ENCODE measurements at places on chromosomes 13 and 19. TPM values are rescaled to one million over a fixed set of nuclear protein-coding genes. Genes with fewer than 3 reads are reported as not detected.

The ZNF600 gene
- total RNA-seq: 12.0 TPM

The CD70 gene
- 30.1 TPM for total RNA-seq

The WDR62 gene
- 32.6 TPM for total RNA-seq

The GNG8 gene
- 2.9 TPM for total RNA-seq

The CCDC159 gene
- 15.6 TPM for total RNA-seq

The RNF225 gene
- total RNA-seq: 0.27 TPM

The CABP5 gene
- total RNA-seq: not detected

The PGLYRP2 gene
- total RNA-seq: not detected

The TYROBP gene
- total RNA-seq: not detected

The LINGO3 gene
- total RNA-seq: 0.23 TPM

The ZNF491 gene
- 1.1 TPM for total RNA-seq

The SCN1B gene
- 0.52 TPM for total RNA-seq

The ZNF99 gene
- not detected for total RNA-seq

The SIAH3 gene
- total RNA-seq: 0.14 TPM

The SPPL2B gene
- 76.4 TPM for total RNA-seq

The PCDH20 gene
- total RNA-seq: not detected

The LMTK3 gene
- 3.4 TPM for total RNA-seq

The KLK7 gene
- not detected for total RNA-seq

The IL17D gene
- total RNA-seq: 0.09 TPM

The TSC22D1 gene
- total RNA-seq: 7.0 TPM

The BRME1 gene
- total RNA-seq: 10.5 TPM

The PRRG2 gene
- total RNA-seq: 0.82 TPM

The RNF17 gene
- total RNA-seq: not detected

The FFAR3 gene
- total RNA-seq: 0.16 TPM

The SBK2 gene
- total RNA-seq: not detected

The MCEMP1 gene
- not detected for total RNA-seq

The ZNF772 gene
- 2.9 TPM for total RNA-seq

The KIR2DL1 gene
- total RNA-seq: not detected

The GARIN5B gene
- total RNA-seq: not detected

The NLRP11 gene
- not detected for total RNA-seq

The PCDH9 gene
- 0.09 TPM for total RNA-seq
